RPMI7951 (cell line): ENCODE measurements at places on chromosomes 2 and 18. TPM values are rescaled to one million over a fixed set of nuclear protein-coding genes. Genes with fewer than 3 reads are reported as not detected.

The DNAH7 gene
- total RNA-seq: 0.78 and 1.3 TPM in 2 replicates

The NPHP1 gene
- total RNA-seq: 9.6 and 12.8 TPM in 2 replicates

The ADD2 gene
- not detected in 2 replicates for total RNA-seq

The AGPS gene
- total RNA-seq: 41.2 and 43.7 TPM in 2 replicates

The CFC1 gene
- total RNA-seq: not detected in 2 replicates

The COL3A1 gene
- total RNA-seq: 33.6 and 39.9 TPM in 2 replicates

The CYBRD1 gene
- total RNA-seq: 125 and 139 TPM in 2 replicates

The GLS gene
- total RNA-seq: 108 and 128 TPM in 2 replicates

The TBR1 gene
- total RNA-seq: under 0.01 TPM in 1 of 2 replicates, not detected in the other

The EVX2 gene
- not detected in 2 replicates for total RNA-seq

The TCF23 gene
- total RNA-seq: not detected in 2 replicates

The CPO gene
- not detected in 2 replicates for total RNA-seq

The ACKR3 gene
- 14.2 and 24.0 TPM in 2 replicates for total RNA-seq

The CHRNG gene
- total RNA-seq: not detected in 2 replicates

The NOSTRIN gene
- 0.20 TPM in 1 of 2 replicates, not detected in the other for total RNA-seq

The ANO7 gene
- 0.72 and 1.1 TPM in 2 replicates for total RNA-seq

The DHRS9 gene
- total RNA-seq: not detected in 2 replicates

The CYTIP gene
- total RNA-seq: 0.72 and 1.8 TPM in 2 replicates

The PKP4 gene
- 33.0 and 33.5 TPM in 2 replicates for total RNA-seq

The SKOR2 gene
- not detected in 2 replicates for total RNA-seq

The UGT1A3 gene
- total RNA-seq: not detected in 2 replicates

The EVA1A gene
- total RNA-seq: 68.7 and 95.4 TPM in 2 replicates

The AKAIN1 gene
- not detected in 2 replicates for total RNA-seq
